8988T (cell line): ENCODE measurements at places on chromosomes 12 and 14.
A peak's percentile ranks its signal among the peaks of the same experiment; 100 is the strongest.

GRCh38 chr12:131735476-131736445 lies 24.9 kb downstream of the SFSWAP start:
- no peak for DNase-seq

DNA sequence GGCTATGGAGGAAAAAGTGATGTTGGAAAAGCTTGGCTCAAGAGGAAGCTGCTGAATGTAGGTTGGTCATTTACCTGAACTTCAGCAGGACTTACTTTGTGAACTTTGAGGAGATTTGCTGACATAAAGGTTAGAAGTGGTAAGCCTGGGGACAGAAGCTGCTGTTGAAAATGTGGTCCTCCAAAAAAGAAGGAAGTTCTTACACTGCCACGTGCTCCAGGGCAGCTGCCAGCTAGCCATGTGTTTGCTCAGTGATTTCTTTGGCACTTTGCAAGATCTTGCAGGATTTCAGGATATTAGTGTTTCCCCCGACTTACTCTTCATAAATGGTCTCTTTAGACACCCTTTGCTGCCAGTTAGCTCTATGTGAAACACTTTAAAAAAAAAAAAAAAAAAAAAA lies 14.8 kb upstream of the DYRK2 start:
- no peak for DNase-seq

DNA sequence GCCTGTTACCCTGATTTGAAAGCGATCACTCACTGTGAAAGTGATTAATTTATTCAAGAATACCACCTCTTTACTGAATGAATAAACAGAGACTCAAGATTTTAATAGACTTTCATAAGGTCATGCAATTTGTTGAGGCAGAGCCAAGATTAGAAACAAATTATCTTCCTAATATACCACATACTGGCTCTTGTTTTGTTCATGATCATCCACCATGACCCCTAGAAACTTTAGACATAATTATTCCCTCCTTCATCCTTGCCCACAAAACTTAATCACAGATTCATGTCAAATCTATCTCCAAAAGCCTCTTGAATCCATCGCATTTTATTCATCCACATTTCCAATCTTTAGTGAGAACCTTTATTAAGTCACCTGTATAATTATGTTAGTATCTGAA lies 152.3 kb downstream of the ATXN7L3B start:
- no peak for DNase-seq

- no peak for DNase-seq
These were observed 26.1 kb upstream of the OR10P1 start for GRCh38 chr12:55610598-55610997.

- DNase-seq: no peak
These were observed 13.4 kb downstream of the ZFHX2 start for GRCh38 chr14:23538050-23538718.

DNA sequence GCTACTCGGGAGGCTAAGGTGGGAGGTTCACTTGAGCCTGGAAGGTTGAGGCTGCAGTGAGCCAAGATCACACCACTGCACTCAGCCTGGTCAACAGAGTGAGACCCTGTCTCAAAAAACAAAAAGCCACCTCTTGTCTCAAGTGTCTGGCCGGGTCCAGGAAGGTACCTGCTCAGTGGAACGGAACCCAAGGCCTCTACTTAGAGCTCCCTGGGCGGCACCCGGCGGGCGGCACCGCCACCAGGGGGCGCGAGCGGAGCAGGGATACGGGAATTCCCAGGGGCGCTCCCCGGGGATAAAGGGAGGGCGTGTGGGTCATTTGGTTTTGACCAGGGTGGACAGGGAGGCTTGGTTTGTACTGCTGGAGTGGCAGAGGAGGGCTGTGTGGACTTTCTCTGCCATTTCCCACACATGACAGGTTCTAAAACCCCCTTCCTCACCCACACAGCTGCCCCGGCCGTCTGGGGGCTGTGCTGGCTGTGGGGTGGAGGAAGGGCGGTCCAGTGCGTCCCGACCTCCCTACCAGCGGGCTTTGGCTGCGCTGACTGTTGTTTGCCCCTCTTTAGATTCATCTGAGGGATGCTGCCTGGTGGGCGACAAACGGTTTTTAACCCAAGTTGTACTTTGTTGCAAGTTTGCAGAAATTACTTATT lies 91.4 kb downstream of the SETD3 start:
- peak; percentile 82 for DNase-seq

- DNase-seq: no peak
These were observed 115.9 kb downstream of the NTN4 start for GRCh38 chr12:95674631-95675030.

DNA sequence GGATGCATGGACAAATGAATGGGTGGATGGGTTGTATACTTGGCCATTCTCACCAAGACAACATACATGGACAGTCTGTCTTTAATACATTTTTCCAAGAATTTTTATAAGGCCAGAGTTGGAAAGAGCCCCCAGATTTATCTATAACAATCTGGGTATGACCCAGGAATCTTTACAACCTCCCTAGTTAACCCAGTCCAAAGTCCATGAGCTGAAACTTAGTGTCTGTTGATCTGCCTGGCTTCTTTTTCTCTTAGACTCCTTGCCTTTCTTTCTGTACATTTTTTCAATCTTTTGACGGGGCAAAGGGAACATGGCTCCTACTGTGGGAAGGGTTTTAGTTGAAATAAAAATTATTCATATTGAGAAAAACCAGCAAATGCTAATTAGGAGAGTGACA lies 740 bp downstream of the FGF23 start:
- no peak for DNase-seq

DNA sequence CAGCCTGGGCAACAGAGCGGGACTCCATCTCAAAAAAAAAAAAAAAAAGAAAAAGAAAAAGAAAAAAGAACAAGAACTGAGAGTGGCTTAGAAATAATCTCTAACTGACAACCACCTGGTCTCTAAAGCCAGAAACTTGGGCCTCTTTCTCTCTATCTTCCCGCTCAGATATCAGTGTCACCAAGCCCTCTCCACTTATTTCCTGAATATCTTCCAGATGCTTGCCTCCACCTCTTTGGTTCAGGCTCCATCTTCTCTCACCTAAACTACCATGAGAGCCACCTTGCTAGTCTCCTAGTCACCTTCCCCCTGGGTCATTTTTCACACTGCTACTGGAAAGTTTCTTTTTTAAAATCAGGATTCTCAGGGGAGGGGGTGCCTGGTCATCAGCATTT lies 1.8 kb upstream of the TM9SF1 start:
- DNase-seq: no peak

DNA sequence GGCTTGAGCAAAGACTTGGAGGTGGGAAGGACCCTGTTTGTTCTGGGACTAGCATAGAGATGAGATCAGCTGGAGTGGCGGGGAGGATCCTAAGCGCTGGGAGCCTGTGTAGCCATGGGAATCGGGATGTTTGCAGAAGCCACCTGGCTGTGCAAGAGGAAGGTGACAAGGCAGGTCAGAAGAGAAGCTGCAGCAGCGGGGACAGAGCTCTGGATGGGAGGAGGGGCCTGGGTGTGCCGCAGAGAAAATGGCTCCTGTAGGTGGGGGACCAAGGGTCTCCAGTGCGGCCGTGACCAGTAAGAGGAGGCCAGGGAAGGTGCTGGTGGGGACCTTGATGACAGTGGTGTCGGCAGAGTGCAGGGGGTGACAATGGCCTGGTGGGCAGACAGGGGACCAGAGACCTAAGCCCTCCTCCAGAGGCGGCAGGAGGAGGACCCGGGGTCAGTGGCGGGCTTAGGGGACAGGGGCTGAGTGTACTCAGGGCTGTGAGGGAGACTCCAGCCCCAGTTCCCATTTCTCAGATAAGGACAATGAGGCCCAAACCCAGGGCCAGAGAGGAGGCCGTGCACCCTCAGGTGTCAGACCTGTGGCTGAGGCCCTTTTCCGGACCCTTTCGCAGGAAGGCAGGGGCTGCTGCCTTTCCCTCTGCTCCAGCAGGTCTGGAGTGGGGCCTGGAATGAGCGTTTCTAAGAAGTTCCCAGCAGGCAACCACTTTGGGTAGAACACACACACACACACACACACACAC lies 206.6 kb upstream of the RTL1 start:
- no peak for DNase-seq
